Diencephalon (tissue), 1 donor: ENCODE measurements at places on chromosomes 12 and 14. TPM values are rescaled to one million over a fixed set of nuclear protein-coding genes. Genes with fewer than 3 reads are reported as not detected.

Gene CARMIL3
- total RNA-seq, result 28.8 TPM

Gene PIK3C2G
- total RNA-seq, result under 0.01 TPM

Gene FAM222A
- total RNA-seq, result 10.1 TPM

Gene RTL1
- 0.92 TPM for total RNA-seq

Gene BATF
- 1.6 TPM for total RNA-seq

Gene FOS
- total RNA-seq, result 57.0 TPM

Gene TMPRSS12
- not detected for total RNA-seq

Gene MYBPC1
- total RNA-seq, result 27.7 TPM

Gene RBMS2
- 5.3 TPM for total RNA-seq

Gene OR6C75
- not detected for total RNA-seq

Gene MANSC4
- total RNA-seq, result not detected

Gene HCAR2
- 0.23 TPM for total RNA-seq

Gene CD163
- 2.5 TPM for total RNA-seq

Gene ACOT6
- not detected for total RNA-seq

Gene AJUBA
- total RNA-seq, result 7.2 TPM

Gene IL23A
- total RNA-seq, result 0.92 TPM

Gene CAPZA3
- total RNA-seq, result not detected

Gene TAS2R42
- not detected for total RNA-seq

Gene TPH2
- total RNA-seq, result 2.1 TPM

Gene SIX6
- total RNA-seq, result 0.69 TPM

Gene KLRC2
- 4.4 TPM for total RNA-seq

Gene A2M
- 87.9 TPM for total RNA-seq

Gene AQP6
- 0.46 TPM for total RNA-seq

Gene CELA1
- total RNA-seq, result not detected

Gene SCN8A
- total RNA-seq, result 74.3 TPM

Gene SMCO2
- 0.46 TPM for total RNA-seq

Gene KCNC2
- total RNA-seq, result 41.5 TPM

Gene C14orf93
- total RNA-seq, result 3.5 TPM

Gene COX14
- 24.5 TPM for total RNA-seq

Gene FAIM2
- 59.1 TPM for total RNA-seq

Gene CLEC2A
- total RNA-seq, result not detected

Gene HOXC9
- not detected for total RNA-seq

Gene SYCP3
- total RNA-seq, result 0.46 TPM

Gene TCL1B
- total RNA-seq, result not detected

Gene TCL1A
- total RNA-seq, result not detected

Gene RNASE9
- total RNA-seq, result not detected

Gene TAS2R9
- total RNA-seq, result 0.92 TPM

Gene GALC
- 48.0 TPM for total RNA-seq

Gene TMEM119
- total RNA-seq, result 2.8 TPM

Gene METTL3
- total RNA-seq, result 71.3 TPM

Gene SPX
- total RNA-seq, result 2.3 TPM

Gene EIF2S3B
- total RNA-seq, result 0.92 TPM

Gene LYZ
- 7.4 TPM for total RNA-seq

Gene USP15
- total RNA-seq, result 108 TPM

Gene HOXC12
- total RNA-seq, result not detected

Gene RTN1
- total RNA-seq, result 936 TPM

Gene NDUFA12
- 112 TPM for total RNA-seq

Gene AICDA
- not detected for total RNA-seq

Gene ARL1
- 54.7 TPM for total RNA-seq

Gene ITGA7
- total RNA-seq, result 14.5 TPM

Gene CYP46A1
- total RNA-seq, result 19.6 TPM

Gene ZBTB42
- total RNA-seq, result 1.2 TPM

Gene PLEKHH1
- 11.3 TPM for total RNA-seq
